ENCODE measurements at places on chromosomes 6 and 20.

GRCh38 chr20:18055261-18055660 lies 2.5 kb downstream of the OVOL2 start:
- no peak for DNase-seq

DNA sequence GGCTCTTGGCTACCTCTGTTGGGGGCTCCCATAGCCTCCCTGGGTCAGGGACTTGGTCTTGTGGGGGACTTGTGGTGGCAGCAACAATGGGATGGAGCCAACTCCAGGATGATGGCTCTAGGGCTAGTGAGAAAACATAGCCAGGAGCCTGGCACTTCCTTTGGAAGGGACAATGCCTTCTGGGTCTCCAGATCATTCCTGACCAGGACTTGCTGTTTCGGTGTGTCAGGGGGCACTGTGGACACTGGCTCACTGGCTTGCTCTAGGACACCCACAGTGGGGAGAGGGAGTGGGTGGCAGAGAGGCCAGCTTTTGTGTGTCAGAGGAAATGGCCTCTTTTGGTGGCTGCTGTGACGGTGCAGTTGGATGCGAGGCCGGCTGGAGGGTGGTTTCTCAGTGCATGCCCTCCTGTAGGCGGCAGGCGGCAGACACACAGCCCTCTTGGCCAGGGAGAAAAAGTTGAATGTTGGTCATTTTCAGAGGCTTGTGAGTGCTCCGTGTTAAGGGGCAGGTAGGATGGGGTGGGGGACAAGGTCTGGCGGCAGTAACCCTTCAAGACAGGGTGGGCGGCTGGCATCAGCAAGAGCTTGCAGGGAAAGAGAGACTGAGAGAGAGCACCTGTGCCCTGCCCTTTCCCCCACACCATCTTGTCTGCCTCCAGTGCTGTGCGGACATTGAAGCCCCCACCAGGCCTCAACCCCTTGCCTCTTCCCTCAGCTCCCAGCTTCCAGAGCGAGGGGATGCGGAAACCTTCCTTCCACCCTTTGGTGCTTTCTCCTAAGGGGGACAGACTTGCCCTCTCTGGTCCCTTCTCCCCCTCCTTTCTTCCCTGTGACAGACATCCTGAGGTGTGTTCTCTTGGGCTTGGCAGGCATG lies 9.2 kb downstream of the VEGFA start:
- no peak for DNase-seq

DNA sequence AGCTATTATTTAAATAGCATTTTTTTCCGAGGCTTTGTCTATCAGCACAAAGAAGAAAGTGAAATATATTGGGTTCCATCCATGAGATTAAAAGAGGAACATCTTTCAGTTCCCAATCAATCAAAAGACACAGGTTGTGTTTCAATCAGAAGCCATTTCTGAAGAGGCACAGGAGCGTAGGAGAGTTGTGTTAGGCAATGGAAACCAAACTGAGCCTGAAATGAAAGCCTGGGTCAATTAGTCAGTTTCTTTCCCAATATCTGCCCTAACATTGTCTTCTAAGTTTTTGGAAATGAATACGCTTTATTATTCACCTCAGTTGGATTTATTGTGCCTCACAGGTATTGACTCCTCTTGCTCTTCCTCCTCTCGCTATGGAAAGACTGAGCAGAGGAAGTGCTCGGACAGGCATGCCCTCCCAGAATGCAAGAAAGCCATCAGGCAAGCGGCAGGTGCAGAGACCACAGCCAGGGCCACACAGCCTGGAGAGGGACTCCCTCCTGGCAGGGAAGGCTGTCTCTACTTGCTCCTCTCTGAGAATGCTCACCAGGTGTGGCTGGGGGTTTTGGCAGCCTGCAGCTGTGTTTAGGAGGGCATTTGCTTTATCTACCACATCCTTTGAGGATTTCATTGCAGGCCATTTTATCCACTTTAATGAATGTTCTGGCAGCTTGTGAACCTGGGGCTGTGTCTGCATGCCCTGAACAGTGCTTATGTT lies 100.8 kb upstream of the NEDD9 start:
- DNase-seq = no peak

GRCh38 chr20:52748285-52748932 lies 223.7 kb upstream of the TSHZ2 start:
- DNase-seq = no peak

DNA sequence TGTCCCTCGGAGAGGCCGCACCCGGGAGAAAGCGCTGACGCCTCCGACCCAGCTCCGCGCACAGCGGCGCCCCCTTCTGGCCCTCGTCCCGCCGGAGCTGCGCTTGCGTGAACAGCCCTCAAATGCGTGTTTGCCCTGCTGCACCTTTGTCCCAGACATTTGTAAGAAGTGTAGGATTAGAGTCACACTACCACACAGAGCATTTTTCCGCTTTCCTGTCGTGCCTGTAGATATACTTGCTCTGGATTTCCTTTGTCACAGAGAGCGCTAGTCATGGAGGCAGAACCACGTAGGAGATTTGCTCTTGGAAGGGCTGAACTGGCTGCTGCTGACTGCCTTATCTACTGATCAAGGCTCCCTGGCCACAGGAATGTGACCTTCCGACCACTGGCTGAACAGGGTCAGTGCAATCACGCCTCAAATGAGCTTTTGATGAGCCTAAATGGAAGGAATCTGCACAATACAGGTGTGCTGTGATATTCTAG lies 62.3 kb downstream of the PAX1 start:
- DNase-seq = no peak

DNA sequence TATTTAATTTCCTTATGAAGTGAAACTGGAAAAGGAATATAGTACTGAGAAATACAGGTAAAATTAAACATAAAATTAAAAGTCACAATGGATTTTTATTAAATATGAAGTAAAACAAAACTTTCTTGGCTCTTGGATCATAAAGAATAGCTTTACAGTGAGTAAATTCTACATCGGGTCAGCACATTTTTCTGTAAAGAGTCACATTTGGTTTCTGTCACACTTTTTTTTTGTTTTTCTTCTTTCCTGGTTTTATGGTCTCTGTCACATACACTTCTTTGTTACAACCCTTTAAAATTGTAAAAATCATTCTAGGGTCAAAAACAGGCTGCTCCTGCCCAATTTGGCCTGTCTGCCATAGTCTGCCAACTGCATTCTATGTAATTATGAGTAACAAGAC lies 254.4 kb upstream of the POU3F2 start:
- no peak for DNase-seq

DNA sequence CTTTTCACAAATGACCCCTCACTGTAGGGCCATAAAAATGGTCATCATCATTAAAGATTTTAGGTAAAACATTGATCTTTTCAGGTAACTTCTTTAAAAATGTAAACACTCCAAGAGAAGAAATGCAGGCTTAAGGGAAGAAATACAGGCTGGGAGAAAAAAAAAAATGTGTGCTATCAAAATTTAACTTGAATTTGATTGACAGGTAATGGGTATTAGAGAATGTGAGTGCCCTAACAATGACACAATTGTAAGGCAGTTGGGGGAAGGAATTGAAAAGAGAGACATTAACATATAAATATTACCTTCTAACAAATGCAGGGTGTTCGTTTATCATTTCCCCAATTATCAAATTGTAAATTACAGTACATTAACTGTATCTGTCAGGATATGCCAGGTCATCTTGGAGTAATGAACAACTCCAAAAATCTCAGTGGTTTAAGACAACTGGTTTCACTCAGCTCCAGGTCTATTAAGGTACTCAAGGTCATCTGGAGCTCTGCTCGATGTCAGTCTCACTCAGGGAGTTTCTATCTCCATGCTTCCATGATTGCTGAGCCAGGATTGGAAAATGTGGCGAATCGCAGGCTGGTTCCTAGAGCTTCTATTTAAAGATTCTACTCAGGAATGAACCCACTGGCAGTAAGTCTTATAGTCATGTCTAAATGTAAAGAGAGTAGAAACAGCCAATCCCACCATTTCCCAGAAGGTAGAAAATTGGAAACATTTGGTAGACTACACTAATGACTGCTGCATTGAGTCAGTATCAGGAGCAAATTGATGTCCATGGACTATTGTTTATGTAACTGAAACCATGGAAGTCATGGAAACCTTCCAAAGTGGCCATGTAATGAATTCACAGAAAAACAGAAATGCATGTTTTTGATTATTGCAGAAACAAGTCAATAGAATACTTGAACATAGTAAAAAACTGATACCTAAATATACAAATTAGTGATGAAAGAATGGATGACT lies 55.6 kb downstream of the FRK start:
- no peak for DNase-seq

Measured in midbrain (tissue), 1 donor.